ENCODE measurements at places on chromosomes 5 and 9. TPM values are rescaled to one million over a fixed set of nuclear protein-coding genes. Genes with fewer than 3 reads are reported as not detected.

DNA sequence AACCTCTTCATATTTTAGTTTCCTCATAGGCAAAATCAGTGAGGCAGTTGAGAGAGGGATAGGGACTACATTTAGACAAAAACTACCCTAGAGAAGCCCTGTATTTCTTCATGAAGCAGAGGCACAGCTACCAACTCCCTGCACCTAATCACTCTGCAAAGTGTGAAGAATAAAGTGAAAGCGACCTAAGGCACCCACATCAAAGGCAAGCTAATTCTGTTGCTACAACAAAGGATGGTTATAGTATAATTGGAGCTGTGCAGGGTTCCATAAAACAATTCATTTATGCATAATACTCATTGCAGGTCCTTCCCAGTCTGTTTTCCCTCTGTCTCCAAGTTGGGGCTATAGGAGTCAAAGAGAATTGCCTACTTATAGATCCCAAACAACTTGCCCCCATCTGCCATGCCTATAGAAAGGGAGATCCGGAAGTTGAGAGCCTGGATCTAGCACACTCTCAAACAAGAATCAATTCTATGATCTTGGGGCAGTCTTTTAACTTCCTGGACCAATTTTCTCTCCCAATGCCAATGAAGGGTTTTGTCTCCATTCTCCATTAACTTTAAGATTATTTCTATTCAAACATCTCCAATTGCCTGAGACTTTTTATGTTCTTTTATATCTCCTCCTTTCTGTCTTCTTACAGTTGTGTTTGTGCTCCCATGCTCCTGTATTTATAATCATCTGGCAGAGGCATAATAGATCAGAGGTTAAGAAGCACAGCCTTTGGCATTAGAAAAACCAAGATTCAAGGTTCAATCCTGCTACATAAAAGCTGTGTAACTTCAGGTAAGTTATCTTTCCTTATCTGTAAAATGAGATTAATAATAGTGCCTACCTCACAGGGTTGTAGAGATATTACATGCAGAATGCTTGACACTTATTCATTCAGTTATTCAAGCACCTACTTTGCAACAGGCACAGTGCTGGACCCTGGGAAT, 56.0 kb upstream of the PTGER4 start:
- DNase-seq = no peak

- peak; percentile 56 for DNase-seq
Measured at GRCh38 chr9:84668196-84669012, 1.1 kb upstream of the NTRK2 start.

The CCNO gene
- total RNA-seq = 2.4 TPM

DNA sequence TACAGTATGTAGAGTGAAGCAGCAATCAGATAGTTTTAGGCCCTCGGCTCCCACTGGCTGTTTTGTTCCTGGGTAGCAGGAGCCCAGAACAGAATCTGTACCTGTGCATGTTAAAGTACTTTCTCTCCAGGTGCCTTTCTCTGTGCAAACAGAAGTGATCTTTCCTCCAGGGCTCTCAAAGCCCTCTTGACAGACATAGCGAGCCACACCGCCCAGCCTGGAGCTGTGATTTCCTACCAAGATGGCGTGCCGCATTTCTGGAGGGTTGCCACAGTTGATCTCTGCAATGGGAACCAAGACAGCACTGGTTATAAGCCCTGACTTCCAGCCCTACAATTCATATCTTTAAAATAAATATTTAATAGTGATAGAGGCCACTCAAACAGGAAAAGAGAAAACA, 50.9 kb downstream of the SUSD1 start:
- no peak for DNase-seq

DNA sequence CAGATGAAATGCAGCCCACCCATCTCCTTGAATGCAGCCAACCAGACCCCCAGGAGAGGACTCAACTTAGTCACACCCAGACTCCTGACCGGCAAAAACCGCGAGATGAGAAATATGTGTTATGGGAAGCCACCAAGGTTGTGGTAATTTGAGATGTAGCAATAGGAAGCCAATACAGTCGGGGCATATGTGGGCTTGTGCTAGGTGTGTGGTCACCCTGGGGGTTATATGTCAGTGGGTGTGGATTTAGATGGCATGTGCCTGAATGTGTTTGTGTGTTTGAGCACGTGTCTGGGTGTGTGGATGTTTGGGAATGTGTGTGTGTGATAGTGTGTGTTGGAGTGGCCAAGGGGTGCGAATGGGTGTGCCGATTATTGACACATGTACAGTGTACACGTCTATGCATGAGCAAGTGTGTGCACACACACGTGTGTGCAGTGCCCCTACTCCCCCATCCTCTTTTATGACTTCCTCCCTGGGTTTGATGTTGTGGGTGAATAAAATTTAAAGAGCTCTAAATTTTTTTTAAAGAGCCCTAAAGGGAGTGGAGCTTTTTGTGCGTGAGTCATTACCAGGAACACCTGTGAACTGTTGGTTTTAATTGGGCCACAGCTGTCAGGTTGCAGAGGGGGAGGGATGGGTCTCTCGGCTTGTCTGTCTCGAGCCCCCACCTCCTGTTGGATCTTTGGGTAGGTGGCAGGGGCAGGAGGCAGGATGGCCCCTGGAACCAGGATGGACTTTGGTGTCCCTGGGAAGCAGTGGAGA, 86.8 kb downstream of the LHX2 start:
- peak; percentile 54 for DNase-seq

GRCh38 chr5:1638658-1639400, 115.1 kb upstream of the LPCAT1 start:
- DNase-seq = no peak

- no peak for DNase-seq
Measured at GRCh38 chr5:81145329-81145935, 87.7 kb upstream of the CKMT2 start.

GRCh38 chr9:27599102-27599869, 26.0 kb upstream of the C9orf72 start:
- no peak for DNase-seq

The CANX gene
- 978 TPM for total RNA-seq

- no peak for DNase-seq
Measured at GRCh38 chr5:157486861-157487260, 26.8 kb downstream of the NIPAL4 start.

- DNase-seq = no peak
Measured at GRCh38 chr5:125323613-125324012, 577.2 kb upstream of the ZNF608 start.

GRCh38 chr9:34984049-34984448, 5.5 kb upstream of the DNAJB5 start:
- DNase-seq = no peak

The OCLN gene
- total RNA-seq = 2.9 TPM

The SKP1 gene
- 886 TPM for total RNA-seq

- no peak for DNase-seq
Measured at GRCh38 chr9:112332214-112332613, 1.2 kb downstream of the PTBP3 start.

- peak; percentile 95 for DNase-seq
Measured at GRCh38 chr5:106094204-106094607, 1576.5 kb downstream of the EFNA5 start.

- no peak for DNase-seq
Measured at GRCh38 chr5:31741496-31741895, 102.6 kb downstream of the PDZD2 start.

DNA sequence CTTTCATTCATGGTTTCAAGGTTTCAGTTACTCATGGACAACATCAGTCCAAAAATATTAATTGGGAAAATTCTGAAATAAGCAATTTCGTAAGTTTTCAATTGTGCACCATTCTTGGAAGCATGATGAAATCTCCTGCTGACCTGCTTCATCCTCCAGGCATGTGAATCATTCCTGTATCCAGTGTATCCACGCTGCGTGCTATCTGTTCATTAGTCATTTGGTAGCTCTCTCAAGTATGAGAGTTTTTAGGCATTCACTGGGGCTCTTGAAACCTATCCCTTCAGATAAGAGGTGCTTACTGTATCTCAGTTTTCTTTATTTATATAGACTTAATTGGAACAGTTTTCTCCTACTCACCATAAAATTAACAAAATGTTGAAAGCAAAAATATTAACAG, 293.0 kb downstream of the CDH12 start:
- DNase-seq = peak; percentile 89

GRCh38 chr5:34498572-34498971, 157.6 kb upstream of the RAI14 start:
- DNase-seq = no peak

DNA sequence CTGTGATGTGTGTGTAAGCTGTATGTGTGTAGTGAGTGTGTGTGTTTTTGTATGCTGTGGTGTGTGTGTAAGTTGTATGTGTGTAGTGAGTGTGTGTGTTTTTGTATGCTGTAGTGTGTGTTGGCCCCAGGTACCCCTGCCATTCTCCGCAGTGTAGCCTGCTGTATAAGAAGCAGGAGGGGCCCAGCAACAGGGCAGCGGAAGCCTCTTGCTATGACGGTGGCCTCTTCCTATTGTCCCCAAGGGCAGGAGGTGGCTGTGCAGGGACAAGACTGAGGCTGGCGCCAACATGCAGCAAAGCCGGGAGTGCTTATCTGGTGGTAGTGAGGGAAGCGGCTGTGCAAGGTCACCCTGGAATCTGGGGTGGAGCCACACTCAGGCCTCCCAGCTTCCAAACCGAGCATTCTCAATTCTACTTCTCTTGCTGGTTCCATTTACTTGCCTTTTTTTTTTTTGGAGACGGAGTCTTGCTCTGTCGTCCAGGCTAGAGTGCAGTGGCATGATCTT, 5.1 kb downstream of the SPAAR start:
- peak; percentile 62 for DNase-seq

The PCDHA1 gene
- 0.45 TPM for total RNA-seq

DNA sequence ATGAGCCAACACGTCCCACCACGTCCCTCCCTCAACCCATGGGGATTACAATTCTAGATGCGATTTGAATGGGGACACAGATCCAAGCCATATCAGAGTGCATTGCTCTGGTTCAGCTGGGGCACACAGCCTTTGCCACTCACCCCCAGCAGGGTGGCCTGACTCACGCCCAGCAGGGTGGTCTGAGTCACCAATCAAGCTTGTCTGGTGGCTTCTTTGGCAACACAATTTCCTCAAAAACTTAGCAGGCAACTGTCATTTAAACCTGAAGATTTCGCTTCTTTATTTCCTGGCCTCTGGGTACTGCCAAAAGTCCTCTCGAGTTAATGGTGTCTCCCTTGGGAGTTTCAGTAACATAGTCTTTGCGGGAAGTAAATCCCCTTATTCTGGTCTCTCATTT, 16.3 kb upstream of the SEMA5A start:
- peak; percentile 61 for DNase-seq

The FIBCD1 gene
- total RNA-seq = 5.3 TPM

The CDKN2B-AS1 gene
- total RNA-seq = not detected

DNA sequence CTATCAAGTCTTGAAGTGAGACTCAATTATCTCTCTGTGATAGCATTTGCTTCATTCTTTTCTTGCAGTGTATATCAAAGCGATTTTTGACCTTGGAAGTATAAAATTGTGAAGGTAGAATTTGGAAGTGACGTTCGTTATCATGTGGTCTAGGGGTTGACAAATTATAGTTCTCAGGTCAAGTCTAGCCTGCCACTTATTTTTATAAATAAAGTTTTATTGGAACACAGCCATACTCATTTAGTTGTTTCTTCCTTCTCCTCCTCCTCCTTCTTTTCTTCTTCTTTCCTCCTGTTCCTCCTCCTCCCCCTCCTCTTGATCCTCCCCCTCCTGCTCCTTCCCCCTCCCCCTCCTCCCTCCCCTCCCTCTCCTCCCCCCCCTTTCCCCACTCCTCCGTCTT, 38.0 kb downstream of the LRRTM2 start:
- DNase-seq = no peak

GRCh38 chr5:54704825-54705224, 187.3 kb downstream of the SNX18 start:
- DNase-seq = no peak

All from H4 (cell line).